ENCODE measurements at places on chromosomes 3 and 15. TPM values are rescaled to one million over a fixed set of nuclear protein-coding genes. Genes with fewer than 3 reads are reported as not detected.

The NCK1 gene
- 41.0 TPM for total RNA-seq

The NAA50 gene
- 112 TPM for total RNA-seq

The SLC51A gene
- 3.7 TPM for total RNA-seq

The SH2D7 gene
- not detected for total RNA-seq

The HES1 gene
- total RNA-seq, result 41.3 TPM

The OSTN gene
- total RNA-seq, result not detected

The LRRC49 gene
- 13.0 TPM for total RNA-seq

The CAV3 gene
- total RNA-seq, result not detected

The LRTM1 gene
- not detected for total RNA-seq

The KLHL6 gene
- total RNA-seq, result 0.60 TPM

The SEMA3F gene
- total RNA-seq, result 19.1 TPM

The SCN5A gene
- total RNA-seq, result 3.7 TPM

The GAP43 gene
- 0.28 TPM for total RNA-seq

The CCDC54 gene
- total RNA-seq, result 0.24 TPM

The MYRIP gene
- total RNA-seq, result 2.8 TPM

The HCLS1 gene
- total RNA-seq, result 11.4 TPM

The SLC35G2 gene
- 2.3 TPM for total RNA-seq

The TEX264 gene
- total RNA-seq, result 38.1 TPM

The TPRG1 gene
- 10.8 TPM for total RNA-seq

The ANKRD63 gene
- not detected for total RNA-seq

The GHSR gene
- total RNA-seq, result not detected

The SELENOT gene
- total RNA-seq, result 62.5 TPM

The BCHE gene
- total RNA-seq, result 6.1 TPM

The RTP3 gene
- total RNA-seq, result not detected

The PLAAT1 gene
- 0.72 TPM for total RNA-seq

The CCDC80 gene
- 92.2 TPM for total RNA-seq

The AQP9 gene
- 1.4 TPM for total RNA-seq

The NTRK3 gene
- total RNA-seq, result 3.2 TPM

The TRAT1 gene
- 0.37 TPM for total RNA-seq

The CNTN3 gene
- 0.68 TPM for total RNA-seq

The FOXB1 gene
- total RNA-seq, result not detected

The GSK3B gene
- 30.4 TPM for total RNA-seq

The REC114 gene
- total RNA-seq, result not detected

The VEPH1 gene
- total RNA-seq, result 1.1 TPM

The HRG gene
- total RNA-seq, result not detected

The CCDC39 gene
- total RNA-seq, result 0.72 TPM

The TMEM207 gene
- total RNA-seq, result not detected

The BLOC1S6 gene
- total RNA-seq, result 47.3 TPM

The PLD1 gene
- 125 TPM for total RNA-seq
